Esophagus squamous epithelium (tissue), 5 donors: ENCODE measurements at places on chromosomes 2 and 18.

DNA sequence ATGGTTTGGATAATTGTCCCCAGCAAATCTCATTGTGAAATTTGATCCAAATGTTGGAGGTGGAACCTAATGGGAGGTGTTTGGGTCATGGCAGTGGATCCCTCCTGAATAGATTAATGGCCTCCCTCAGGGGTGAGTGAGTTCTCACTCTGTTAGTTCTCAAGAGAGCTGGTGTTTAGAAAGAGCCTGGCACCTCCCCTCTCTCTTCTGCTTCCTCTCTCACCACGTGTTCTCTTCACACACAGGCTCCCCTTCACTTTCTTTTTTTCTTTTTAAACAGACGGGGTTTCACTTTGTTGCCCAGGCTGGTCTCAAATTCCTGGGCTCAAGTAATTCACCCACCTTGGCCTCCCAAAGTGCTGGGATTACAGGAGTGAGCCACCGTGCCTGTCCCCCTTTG is 111.6 kb upstream of the LTBP1 start:
- DNase-seq, result no peak

GRCh38 chr2:23008440-23008839 is 376.5 kb upstream of the KLHL29 start:
- DNase-seq, result no peak

DNA sequence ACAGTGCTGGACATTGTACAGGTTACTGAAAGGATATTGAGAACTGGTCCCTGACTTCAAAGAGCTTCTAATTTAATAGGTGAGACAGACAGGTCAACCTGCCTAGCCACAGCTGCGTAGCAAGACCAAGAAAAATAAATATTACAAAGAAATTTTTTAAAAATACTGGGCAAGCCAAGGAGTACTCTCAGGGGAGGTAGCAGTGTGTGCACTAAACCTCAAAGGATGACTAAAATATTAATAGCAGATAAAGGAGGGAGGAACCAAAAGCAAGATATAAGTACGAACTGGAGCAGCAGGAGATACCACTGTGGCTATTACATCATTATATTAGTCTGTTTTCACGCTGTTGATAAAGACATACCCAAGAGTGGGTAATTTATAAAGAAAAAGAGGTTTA is 14.9 kb downstream of the SCG2 start:
- DNase-seq, result no peak

GRCh38 chr2:70935468-70936164 is at the start of gene ATP6V1B1:
TSS of gene ATP6V1B1 (plus strand) at chr2:70935900. CDS start at chr2:70935955, 55 bp downstream.
- no peak for DNase-seq

DNA sequence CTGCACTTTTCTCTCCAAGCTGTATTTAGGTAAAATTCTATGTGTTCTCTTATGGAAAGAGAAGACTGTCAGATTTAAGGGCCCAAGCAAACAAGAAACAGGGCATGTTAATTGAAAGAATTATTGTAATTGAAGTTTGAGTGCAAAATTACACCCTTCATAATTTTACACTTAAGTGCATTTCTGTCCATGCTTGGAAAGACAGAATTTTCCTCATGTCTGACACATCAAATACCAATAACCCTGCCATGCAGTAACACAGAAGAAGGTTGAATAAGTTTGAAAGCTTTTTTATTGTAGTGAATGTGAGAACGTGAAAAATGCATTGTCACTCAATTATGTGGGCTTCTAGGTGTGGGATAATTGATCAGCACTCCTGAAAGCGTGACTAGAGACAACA is 52.9 kb upstream of the PARD3B start:
- DNase-seq, result no peak
